ENCODE measurements at places on chromosomes 7 and 10. TPM values are rescaled to one million over a fixed set of nuclear protein-coding genes. Genes with fewer than 3 reads are reported as not detected.

The WASL gene
- 38.2 TPM for total RNA-seq

The GPR37 gene
- 6.6 TPM for total RNA-seq

The CEP55 gene
- 9.1 TPM for total RNA-seq

The FXYD4 gene
- not detected for total RNA-seq

The IQUB gene
- total RNA-seq = 2.5 TPM

The SPDYE6 gene
- not detected for total RNA-seq

DNA sequence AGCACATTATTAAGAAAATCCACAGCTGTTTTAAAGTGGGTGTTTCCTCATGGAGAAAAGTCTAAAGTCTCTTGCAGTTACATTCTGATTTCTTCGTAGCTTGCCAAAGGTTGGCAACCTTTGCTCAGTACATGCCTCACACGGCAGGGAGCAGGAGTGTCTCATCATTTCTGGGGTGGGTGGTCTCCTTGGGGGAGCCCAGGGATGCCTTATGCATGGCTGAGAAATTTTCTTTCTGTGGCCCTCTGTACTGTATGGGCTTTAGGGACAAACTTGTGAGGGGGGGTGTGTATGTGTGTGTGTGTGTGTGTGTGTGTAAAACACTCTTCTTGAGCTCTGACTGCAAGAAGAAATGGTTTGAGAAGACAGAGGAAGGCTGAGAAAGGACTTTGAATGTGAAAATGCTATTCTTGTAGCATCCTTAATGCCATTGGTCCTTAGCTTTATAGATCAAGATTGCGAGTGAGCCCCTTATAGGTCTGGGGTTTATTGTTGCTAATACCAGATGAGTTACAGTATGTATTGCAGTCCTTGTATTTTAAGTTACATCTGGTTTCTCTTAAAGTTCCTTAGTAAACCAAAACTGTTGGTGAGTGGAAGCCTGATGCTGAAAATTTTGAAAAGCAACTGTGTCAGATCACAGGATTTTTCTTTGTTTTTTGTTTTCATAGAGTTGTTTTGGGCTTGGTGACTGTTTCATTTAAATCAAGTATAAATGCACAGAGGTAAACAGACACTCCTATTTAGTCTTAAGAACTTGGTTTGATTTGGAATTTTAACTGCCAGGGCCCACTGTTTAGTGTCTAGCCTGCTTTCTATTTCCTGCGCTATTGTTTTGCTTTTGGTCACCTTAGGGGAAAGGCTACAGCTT, 242.0 kb downstream of the BICC1 start:
- no peak overlapping the region for H3K27ac ChIP-seq
- no peaks in the 10 kb centered on the region for H3K27me3 ChIP-seq
- DNase-seq = no peak
- peaks cover 22% of the 10 kb centered on the region for H3K4me1 ChIP-seq
- no peak overlapping the region for H3K4me3 ChIP-seq

- no peak for DNase-seq
- peak overlapping the region; percentile 96 for H3K4me3 ChIP-seq
- H3K27me3 ChIP-seq = no peaks in the 10 kb centered on the region
- peak overlapping the region; percentile 80 for H3K27ac ChIP-seq
- peaks cover 12% of the 10 kb centered on the region for H3K36me3 ChIP-seq
- peaks cover 8% of the 10 kb centered on the region for H3K4me1 ChIP-seq
These were observed 20.7 kb downstream of the MXI1 start for GRCh38 chr10:110228066-110228465.

- peaks cover 14% of the 10 kb centered on the region for H3K27me3 ChIP-seq
- DNase-seq = no peak
These were observed 284.6 kb downstream of the RPS24 start for GRCh38 chr10:78318305-78318704.

DNA sequence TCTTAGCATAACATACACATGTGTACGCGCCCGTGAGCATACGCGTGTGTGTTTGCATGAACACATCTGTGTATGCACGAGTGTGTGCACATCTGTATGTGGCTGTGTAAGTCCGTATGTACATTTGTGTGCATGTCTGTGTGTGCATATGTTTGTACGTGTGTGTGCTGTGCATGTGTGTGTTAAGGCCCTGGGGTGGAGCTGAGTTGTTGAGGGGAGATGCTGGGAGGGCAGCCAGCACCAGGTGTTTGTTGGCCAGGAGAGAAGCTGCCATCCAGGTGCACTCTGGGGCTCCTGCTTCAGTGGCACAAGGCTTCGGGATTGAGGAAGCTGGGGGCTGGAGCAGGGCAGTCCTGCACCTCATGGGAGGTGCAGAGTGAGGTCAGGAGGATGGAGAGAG, 85.0 kb downstream of the BMS1 start:
- peaks cover 41% of the 10 kb centered on the region for H3K27me3 ChIP-seq
- no peak overlapping the region for H3K27ac ChIP-seq
- H3K36me3 ChIP-seq = no peaks in the 10 kb centered on the region
- no peak overlapping the region for H3K4me3 ChIP-seq
- no peak for DNase-seq
- no peaks in the 10 kb centered on the region for H3K4me1 ChIP-seq

GRCh38 chr10:6022660-6023059, 39.5 kb downstream of the IL2RA start:
- H3K4me1 ChIP-seq = no peaks in the 10 kb centered on the region
- peaks cover 2% of the 10 kb centered on the region for H3K27me3 ChIP-seq
- DNase-seq = no peak
- no peak overlapping the region for H3K27ac ChIP-seq

DNA sequence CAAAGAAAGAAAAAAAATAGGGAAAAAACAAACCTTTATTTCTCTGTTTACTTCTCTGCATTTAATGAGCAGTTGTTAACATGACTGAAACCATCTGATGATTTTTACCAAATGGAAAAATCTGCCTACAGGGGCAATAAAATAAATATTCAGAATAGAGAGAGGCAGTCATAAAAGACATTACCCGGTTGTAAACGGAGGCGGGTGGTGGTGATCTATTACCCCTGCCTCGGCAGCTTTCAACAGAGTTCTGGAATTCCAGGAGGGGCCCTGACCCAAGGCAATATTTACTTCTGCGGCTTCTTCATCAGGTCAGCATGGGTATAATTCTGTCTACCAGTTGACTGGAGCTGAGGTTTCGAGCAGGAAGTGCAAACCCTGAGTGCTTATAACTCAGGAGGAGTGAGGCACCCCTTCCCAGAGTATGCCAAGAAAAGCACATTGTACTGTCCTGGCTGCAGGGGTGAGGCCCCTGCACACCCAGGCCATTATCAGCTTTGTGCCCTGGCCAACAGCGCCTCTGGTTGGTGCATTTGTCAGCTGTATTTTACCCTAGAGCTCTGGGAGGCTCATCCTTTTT, 8.2 kb upstream of the CXCL12 start:
- H3K27me3 ChIP-seq = peaks cover 37% of the 10 kb centered on the region
- peaks cover 4% of the 10 kb centered on the region for H3K4me1 ChIP-seq
- no peak for DNase-seq
- H3K36me3 ChIP-seq = no peaks in the 10 kb centered on the region
- no peak overlapping the region for H3K4me3 ChIP-seq
- no peak overlapping the region for H3K27ac ChIP-seq

- peaks cover 23% of the 10 kb centered on the region for H3K27me3 ChIP-seq
- no peak overlapping the region for H3K4me3 ChIP-seq
- H3K36me3 ChIP-seq = no peaks in the 10 kb centered on the region
- H3K27ac ChIP-seq = no peak overlapping the region
- H3K4me1 ChIP-seq = no peaks in the 10 kb centered on the region
- no peak for DNase-seq
These were observed 235.1 kb upstream of the CELF2 start for GRCh38 chr10:10782603-10783002.

GRCh38 chr7:121214657-121215056, 114.1 kb upstream of the WNT16 start:
- H3K4me1 ChIP-seq = no peaks in the 10 kb centered on the region
- no peak for DNase-seq
- H3K27ac ChIP-seq = no peak overlapping the region
- H3K36me3 ChIP-seq = no peaks in the 10 kb centered on the region

DNA sequence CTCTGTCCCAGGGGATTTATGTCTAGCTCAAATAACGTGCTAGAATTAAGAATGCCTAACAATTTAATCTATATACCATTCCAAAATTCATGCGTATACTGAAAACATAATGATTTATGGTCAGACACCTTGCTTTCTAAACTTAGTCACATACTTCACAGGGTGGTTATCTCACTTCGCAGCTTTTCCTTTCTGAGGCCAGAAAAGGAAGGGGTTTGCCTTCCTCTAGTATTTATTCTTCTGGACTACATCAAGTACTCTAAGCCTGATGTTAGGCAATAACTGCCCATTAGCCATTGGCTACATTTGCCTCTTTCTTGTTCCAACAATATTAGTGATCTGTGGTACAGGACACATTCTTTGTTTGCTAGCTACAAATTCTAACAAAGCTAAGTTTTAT, 72.6 kb upstream of the FHIP2A start:
- peaks cover 9% of the 10 kb centered on the region for H3K27me3 ChIP-seq
- H3K36me3 ChIP-seq = no peaks in the 10 kb centered on the region
- DNase-seq = no peak
- H3K4me1 ChIP-seq = peaks cover 3% of the 10 kb centered on the region
- H3K27ac ChIP-seq = no peak overlapping the region

GRCh38 chr7:158579662-158580646, 7.7 kb downstream of the PTPRN2 start:
- H3K36me3 ChIP-seq = no peaks in the 10 kb centered on the region
- no peaks in the 10 kb centered on the region for H3K4me1 ChIP-seq
- no peak overlapping the region for H3K27ac ChIP-seq
- DNase-seq = no peak
